ENCODE measurements at places on chromosomes 1 and 21.

- DNase-seq: no peak
Observed at GRCh38 chr1:232462213-232462612, 167.7 kb downstream of the SIPA1L2 start.

- no peak for DNase-seq
Observed at GRCh38 chr1:24149866-24150233, 6.9 kb upstream of the IL22RA1 start.

- no peak for DNase-seq
Observed at GRCh38 chr1:237568955-237569354, 321.8 kb downstream of the ZP4 start.

GRCh38 chr1:64122588-64122987 lies 80.8 kb upstream of the UBE2U start:
- DNase-seq: no peak

DNA sequence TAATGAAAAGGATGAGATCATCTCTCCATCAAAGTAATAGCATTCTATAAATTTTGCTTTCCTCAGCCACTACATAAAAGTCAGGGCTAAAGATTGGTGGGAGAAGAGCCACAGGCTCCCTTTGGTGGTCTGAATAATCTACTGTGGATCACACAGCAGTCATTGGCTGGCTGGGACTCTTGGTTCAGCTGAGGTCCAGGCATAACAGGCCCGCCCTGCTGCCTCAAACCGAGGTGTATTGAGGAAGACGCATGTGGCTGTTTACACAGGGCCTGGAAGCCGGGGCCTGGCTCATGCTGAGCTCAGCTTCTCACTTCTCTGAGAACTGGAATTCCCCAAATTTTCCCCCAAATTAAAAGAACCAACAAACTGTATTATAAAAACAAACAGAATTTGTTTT lies 139.2 kb downstream of the PTPRC start:
- no peak for DNase-seq

All from ecto neural progenitor cell (in vitro differentiated cells).